Midbrain (tissue), 1 donor: ENCODE measurements at places on chromosomes 4 and X.

- no peak for DNase-seq
These were observed 225.1 kb upstream of the CENPE start for GRCh38 chr4:103423261-103423660.

DNA sequence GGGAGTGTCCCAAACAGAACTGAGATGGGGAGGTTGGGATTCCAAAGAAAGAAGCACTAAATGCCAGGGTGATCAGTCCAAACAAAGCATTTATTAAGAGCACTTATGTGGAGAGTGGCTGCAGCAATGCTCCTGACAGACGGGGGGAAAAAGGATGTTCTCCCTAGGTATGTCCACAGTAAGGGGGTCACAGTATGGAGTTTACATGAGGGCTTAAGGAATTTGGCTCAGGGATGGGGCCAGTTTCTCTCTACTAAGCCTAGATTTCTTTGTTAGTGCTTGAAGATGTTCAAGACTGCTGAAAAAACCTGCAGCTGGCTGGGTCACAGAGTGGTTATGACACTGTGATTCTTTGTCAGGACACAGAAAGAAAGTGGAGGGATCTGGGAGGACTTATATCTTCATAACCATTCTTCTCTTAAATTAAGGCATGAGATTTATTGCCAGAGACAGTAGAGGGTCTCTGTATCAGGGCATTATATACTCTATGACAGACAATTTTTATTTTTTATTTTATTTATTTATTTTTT is 1468.0 kb downstream of the C4orf33 start:
- no peak for DNase-seq

- no peak for DNase-seq
These were observed 62.8 kb downstream of the SH3KBP1 start for GRCh38 chrX:19824603-19825002.

- peak; percentile 91 for DNase-seq
These were observed 230.2 kb upstream of the STK26 start for GRCh38 chrX:131792789-131793462.

GRCh38 chr4:4269331-4269731 is 20.6 kb downstream of the LYAR start:
- DNase-seq, result no peak

- DNase-seq, result no peak
These were observed 325.2 kb downstream of the CAMK2D start for GRCh38 chr4:113436360-113436759.

- DNase-seq, result no peak
These were observed 163.9 kb upstream of the SLC7A11 start for GRCh38 chr4:138405934-138406567.

- DNase-seq, result no peak
These were observed 45.1 kb downstream of the OCRL start for GRCh38 chrX:129585167-129585566.

DNA sequence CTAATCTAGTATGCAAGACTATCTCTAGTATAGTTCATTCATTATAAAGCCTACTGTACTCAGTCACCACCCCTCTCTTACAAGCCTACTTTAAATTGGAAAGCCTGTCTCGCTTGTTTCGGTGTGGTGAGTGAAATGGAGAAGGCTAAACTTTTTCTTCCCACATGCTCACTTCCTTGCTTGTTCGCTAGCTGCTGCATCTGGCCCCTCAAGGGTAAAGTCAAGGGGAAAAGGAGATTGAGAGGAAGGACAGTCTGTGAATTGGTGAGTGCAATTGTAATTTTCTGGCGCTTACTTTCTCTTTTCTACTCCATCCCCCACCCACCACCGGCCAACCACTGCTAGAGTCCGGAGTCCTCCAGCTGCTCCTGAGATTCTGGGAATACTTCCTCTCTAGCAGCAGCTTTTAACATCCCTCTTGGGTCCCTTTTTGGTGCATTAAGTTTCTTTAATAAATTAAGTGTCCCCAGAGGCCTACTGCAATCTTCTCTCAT is 12.1 kb upstream of the ARAP2 start:
- no peak for DNase-seq

GRCh38 chrX:48904626-48905025 is 6.8 kb downstream of the SLC35A2 start:
- DNase-seq, result no peak

DNA sequence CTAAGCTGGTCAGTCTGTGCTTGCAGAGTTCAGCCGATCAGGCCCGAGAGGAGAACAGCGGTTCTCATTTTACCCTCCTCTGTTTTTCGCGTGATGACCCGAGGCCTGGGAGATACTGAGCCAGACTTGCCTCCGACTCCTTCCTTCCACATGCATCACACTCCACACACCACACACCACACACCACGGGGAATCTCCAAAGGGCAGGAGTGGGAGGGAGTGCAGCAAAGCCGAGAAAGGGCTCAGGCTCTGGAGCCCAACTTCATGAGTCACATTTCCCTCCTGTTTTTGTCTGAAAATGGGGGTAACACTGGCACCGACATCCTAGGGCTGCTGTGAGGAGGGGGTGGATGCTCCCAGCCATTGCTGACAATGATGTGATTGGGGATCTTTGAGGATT is 38.9 kb downstream of the TKTL1 start:
- no peak for DNase-seq

DNA sequence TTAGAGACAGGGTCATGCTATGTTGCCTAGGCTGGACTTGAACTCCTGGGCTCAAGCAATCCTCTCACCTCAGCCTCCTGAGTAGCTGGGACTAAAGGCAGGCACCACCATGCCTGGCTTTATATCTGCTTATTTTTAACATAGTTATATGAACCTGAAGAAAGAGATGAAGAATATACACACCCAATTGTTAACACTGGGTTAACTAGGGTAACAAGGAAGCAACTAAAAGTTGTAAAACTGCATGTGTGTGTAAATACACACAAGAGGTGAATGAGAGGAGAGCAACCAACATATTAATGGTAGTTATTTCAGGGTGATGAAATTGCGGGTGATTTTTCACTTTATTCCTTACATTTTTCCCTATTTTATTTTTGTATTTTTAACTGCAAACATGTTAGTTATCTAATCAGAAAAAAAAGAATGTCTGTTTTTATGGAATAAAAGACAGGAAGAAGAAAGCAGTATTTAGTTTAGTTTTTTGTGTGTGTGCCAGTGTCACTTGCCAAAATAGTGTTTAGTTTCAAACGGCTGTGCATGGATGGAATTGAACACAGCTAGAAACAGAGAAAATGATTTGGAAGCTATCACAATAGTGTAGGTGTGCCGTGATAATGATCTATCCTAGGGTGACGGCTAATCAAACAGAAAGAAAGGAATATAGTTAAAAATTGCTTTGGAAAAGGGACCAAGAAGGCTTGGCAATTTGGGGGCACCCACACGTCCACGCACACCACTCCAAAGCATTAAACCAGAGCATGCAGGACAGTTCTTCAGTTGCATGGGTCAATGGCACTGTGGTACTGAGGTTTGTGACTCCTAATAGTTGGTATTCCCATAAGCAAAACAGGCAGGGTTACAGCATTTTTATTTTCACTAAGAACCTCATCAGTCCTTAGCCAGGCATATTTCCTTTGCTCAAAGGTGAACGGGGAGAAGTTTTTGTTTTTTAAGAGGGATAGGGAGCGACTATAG is 89.1 kb upstream of the KLHL13 start:
- no peak for DNase-seq

GRCh38 chr4:155445306-155445705 is 68.5 kb upstream of the MAP9 start:
- DNase-seq, result no peak

DNA sequence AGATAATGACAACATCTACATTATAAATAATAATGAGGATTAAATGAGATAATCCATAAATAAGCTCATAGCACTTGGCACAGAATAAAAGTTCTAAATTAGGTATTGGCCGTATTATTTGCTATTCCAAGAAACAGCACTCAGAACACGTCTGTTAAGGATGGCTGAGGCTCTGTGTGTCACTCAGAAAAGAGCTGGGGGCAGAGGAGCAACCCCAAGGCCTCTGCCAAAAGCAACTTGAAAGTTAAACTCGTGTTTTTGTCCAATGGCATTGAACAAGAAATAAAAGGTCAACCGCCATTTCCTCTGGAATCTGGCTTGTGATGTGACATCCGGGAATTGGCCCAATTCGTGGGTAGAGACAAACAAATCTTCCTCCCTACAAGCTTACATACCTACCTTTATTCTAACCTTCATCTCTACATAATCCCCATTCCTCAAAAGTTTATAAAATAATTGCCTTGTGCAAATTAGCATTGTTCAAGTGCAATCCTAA is 42.3 kb upstream of the FAM241A start:
- DNase-seq, result no peak

DNA sequence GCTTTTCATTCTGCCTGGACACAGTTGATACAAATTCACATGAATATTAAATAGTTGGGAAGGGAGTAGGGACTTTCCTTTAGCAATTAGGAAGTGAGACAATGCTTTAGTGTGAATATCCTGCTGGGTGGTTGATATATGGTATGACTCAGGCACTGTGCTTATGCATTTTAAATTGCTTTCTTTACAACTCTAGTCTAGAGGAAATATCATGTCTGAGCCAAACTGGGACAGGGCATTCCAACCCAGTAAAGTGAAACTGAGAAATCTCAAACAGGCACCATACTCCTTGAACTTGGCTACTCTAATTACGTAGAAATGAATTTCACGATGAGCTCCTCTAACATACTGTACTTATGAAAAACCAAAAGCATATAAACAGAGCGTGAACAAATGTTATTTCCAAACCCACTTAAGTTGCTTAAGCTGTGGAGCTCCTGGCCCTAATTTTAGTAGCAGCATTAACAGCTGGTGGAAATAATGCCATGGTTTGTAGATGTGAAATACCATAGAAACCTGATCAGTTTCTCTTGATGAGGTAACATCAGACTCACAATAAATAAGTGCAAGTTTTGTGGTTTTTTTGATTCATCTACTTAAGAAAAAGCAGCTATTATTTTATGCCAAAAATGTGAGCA is 242.9 kb upstream of the GK2 start:
- DNase-seq, result no peak

- DNase-seq, result no peak
These were observed 99.6 kb downstream of the FAM53A start for GRCh38 chr4:1584498-1584897.

GRCh38 chr4:120528428-120528827 is 394.1 kb downstream of the PRDM5 start:
- no peak for DNase-seq

DNA sequence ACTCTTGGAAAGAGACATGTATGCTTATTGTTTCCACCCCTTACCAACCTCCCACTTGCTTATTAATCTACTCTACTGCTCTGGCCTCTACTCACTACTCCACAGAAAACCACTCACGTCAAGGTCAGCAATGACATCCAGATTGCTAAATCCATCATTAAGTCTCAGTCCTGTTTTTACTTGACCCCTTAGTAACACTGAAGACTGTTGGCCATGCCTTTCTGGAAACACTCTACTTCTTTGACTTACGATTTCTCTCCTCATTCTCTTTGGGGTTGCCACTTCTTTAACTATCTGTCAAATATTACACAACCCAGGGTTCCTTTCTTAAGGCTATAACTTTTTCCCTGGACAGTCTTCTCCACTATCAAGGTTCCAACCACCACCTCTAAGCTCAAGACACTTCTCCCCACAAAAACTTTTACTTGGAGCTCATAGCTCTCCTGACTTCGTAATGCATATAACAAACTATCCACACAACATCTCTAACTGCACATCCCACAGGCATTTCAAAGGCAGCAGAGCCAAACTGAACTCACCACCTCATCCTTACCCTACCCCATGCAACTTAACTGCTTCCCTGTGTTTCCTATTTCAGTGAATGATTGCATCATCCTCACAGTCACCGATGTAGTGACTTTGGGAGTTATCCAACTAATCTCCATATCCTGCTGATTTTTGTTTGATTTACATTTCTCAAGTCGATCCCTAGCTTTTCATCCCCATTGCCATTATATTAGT is 15.8 kb upstream of the MAGEA4 start:
- no peak for DNase-seq

DNA sequence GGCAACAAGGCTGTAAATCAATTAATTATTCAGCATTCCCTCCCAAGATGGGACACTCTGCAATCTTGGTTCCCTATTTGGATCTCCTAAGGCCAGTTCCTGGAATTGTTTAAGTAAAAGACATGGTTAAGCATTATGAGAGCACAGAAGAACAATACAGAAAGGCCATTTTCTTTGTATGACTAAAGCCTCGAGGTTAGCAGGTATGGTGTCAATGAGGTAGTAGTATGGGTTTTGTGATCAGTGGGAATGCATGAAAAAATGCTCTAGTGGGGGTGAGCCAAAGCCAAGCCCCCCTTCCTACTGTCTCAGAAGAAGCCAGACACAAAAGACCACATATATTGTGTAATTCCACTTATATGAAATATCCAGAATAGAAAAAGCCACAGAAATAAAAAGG is 61.7 kb upstream of the S100G start:
- DNase-seq, result no peak

DNA sequence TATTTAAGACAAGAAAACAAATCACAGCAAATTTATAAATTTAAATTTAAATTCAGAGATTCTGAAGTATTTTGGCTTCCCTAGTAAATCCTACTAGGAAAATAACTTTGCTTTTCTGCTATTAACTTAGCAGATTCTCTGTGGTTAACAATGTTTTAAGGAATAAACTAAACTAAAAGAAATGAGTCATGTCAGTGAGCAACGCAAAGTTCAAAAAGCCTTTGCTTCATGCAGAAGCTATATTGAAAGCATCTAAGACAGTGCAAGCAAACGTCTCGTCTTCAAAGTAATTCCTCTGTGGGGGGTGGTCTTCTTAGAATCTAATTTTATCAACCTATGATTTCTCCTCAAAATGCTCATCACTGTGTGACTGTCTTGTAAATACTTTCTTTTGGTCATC is 30.1 kb downstream of the GABRB1 start:
- no peak for DNase-seq

GRCh38 chrX:48945517-48946348 is 11.7 kb downstream of the OTUD5 start:
- peak; percentile 16 for DNase-seq

- DNase-seq, result no peak
These were observed 209.0 kb downstream of the HS6ST2 start for GRCh38 chrX:132749406-132749805.

DNA sequence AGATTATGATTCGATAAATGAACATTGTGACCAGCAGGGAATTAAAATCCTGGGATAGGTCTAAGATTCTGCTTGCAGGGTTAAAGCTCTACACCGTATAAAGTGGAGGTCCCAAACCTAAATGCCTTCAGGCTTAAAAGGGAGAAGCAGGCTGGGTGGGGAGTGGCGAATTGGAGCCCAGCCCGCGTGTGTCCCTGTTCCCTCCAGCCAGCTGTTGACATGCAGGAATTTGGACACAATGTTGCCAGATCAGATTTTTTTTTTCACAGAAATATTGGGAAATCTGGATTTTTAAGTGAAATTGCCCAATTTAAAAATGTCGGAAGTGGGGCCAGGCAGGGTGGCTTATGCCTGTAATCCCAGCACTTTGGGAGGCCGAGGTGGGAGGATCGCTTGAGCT is 60.5 kb downstream of the ELF4 start:
- DNase-seq, result no peak

- no peak for DNase-seq
These were observed 188.3 kb downstream of the SH3BGRL start for GRCh38 chrX:81390237-81390636.

GRCh38 chrX:9091258-9091657 is 57.3 kb upstream of the FAM9B start:
- no peak for DNase-seq

DNA sequence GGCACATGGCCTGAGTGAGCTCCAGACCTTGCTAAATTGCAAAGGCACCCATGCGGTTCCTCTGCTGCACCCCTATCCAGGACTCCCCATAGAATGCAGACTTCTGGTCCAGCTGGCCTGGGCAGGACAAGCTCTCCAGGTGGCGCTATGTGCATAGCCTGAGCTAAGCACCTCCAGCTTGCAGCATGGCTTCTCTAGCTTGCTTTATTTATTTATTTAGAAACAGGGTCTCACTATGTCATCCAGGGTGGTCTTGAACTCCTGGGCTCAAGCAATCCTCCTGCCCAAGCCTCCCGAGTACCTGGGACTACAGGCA is 5.5 kb upstream of the WFS1 start:
- no peak for DNase-seq
